ENCODE measurements at places on chromosomes 13 and 19.

DNA sequence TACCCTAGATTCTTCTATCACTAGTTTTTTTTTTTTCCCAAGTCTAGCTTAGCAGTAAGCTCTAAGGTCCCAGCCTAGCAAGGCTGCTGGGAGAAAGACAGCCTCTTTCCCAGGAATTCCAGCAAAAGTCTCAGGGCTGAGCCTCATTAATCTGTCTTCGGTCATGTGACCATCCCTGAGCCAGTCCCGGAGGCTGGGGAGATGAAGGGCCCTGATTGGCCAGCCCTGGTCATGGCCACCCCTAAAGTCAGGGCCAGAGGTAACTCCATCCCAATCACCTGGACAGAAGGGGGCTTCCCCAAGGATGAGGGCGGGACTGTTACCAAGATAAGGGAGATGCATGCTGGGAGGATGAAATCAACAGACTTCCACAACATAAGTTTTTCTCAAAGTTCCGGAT lies 43.3 kb downstream of the CCNE1 start:
- no peak for DNase-seq

DNA sequence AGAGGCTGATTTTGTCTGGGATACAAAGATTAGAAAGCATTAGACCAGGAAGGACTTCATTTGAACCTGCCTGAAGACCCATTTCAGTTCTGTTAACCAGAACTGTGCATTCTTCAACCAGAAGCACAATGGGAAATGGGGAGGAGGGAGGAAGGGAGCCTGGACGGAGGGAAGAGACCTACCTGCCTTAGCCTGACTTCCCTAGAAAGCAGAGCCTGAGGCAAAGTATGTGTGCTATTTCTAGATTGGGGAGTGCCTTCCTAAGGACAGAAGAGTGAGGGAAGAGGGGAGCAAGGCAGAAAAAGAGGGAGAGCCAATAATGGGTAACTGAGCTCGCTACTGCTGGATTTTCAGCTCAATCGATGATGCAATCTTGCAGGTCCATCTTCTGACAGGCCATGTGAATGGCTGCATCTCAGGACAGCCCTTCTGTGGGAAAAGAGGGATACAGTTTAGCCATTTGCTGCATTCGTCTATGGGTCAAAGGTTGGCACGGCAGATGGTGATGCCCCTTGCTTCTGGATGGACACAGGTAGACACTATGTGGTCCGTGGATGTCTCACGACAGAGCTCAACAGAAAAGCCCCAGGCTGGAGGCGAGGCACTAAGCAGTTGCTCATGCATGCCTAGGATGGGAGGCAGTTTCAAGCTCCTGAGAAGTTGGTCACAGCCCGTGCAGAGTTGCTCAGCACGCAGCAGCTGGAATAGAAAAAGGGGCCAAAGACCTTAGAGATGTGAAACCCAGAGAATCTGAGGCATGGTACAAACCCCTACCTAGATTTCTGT lies 78.8 kb upstream of the UBL3 start:
- no peak for DNase-seq

- DNase-seq, result peak; percentile 40
These were observed 597.4 kb upstream of the SLITRK1 start for GRCh38 chr13:84479656-84480055.

GRCh38 chr19:28504727-28505126 lies 708.2 kb downstream of the UQCRFS1 start:
- DNase-seq, result no peak

DNA sequence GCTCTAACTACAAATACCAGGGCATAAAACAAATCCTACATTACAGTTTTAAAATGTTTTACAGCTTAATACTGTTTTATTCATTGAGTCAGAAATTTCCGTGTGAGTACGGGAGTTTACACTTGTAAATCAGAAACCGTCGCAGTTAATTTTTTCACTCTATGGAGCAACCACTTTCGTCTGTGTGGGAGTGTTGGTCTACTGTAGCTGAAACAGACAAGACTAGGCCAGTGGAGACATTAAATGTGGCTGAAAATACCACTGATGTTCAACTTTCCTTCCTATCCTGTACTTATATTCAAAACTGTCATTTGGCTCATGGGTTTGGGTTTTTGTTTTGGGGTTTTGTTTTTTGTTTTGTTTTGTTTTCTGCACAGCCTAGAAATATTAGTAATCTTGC lies 268.7 kb downstream of the DCT start:
- DNase-seq, result peak; percentile 29

- peak; percentile 13 for DNase-seq
These were observed 528.4 kb downstream of the DCT start for GRCh38 chr13:93951108-93951507.

GRCh38 chr19:10920781-10921180 lies 7.7 kb downstream of the YIPF2 start:
- DNase-seq, result no peak

- DNase-seq, result no peak
These were observed 1.3 kb downstream of the ZNF433 start for GRCh38 chr19:12034198-12034597.

GRCh38 chr13:85771856-85772255 lies 27.4 kb downstream of the SLITRK6 start:
- DNase-seq, result peak; percentile 36

- DNase-seq, result no peak
These were observed 77.9 kb downstream of the SOX1 start for GRCh38 chr13:112144616-112145550.

GRCh38 chr13:98410612-98411011 lies 166.3 kb downstream of the STK24 start:
- DNase-seq, result peak; percentile 18

GRCh38 chr13:98489446-98490194 lies 87.3 kb downstream of the STK24 start:
- no peak for DNase-seq

DNA sequence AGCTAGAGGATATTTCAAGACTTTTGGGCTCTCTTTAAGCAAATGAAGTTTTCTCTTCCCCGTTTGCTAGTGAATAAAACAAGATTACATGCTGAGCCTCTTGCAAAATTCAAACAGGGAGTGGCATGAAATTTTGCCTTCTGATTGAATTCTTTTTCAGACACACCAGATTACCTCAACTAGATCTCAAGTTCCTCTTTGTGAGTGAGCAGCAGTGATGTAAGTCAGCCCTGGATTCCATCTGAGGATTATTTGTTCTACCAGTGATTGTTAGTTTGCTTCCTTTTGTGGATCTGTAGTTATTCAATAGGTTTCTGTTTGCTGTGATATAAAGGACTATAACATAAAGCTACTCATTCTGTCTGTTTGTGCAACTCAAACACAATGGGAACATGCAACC lies 407.7 kb downstream of the LMO7 start:
- DNase-seq, result peak; percentile 39

DNA sequence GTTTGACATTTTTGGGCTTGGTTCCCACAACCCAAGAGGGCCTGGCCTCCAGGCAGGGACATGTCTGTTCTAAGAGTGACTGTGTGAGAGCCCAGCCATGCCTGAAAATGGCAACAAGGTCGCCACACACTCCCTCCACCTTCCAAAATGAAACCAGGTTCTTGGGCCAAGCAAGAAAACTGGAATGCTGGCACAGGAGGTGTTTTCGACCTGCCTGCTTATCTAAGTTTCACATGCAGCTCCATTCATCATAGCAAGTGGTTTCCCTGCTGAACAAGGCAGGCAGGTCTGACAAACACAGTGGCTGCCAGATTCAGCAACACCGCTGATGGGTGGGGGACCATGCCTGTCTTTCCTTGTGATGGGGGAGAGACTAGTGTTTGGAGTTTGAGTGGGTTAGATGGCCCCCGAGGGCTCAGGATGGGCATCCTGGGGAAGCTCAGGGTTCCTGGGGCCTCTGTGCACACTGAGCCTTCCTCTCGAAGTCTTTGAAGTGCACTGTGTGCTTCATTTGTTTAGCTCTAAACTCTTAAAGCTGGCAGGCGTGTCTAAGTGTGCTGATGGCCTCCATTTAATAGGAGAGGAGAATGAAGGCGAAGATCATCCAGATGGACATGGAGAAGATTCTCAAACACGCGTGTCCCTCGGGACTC lies 17.9 kb upstream of the GAS6 start:
- DNase-seq, result no peak

DNA sequence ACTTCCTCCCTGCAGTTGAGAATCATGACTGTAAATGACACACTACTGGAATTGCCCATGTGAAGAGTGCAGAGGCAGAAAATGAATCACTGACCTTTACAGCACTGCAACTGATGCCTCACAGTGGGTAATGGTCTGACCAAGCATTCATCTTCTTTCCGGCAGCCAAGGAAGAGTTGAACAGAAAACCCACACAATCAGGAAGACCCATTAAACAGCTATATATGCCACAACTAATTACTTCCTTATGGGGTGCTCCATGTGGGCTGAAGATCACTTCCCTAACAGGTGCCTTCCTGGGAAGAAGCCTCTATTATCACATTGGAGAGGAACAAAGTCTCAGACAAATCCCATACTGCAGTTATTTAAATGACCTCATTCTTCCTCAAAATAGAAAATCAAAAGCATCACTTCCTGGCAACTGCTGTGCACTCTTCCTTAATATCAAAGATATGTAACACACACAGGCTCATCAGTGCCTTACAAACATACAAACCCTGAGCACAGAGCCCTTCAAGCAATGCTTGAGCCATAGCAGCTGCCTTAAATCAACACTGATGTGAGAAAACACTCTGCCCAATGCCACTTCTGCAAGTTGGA lies 45.8 kb downstream of the RUBCNL start:
- DNase-seq, result peak; percentile 67

GRCh38 chr13:70960841-70961443 lies 852.7 kb upstream of the KLHL1 start:
- DNase-seq, result peak; percentile 45

DNA sequence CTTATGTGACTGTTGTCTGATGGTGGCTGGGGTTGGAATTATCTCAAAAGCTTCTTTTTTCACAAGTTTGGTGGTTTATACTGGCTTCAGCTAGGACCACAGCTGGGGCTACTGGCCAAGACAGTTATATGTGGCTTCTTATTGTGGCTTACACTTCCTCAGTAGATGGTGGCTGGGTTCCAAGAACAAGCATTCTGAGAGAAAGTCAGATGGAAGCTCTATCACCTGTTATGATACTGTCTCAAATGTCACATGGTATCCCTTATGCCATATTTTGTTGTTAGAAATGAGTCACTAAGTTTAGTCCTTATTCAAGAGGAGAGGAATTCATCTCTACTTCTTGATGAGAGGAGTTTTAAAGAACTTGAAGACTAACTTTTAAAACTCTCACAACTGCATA lies 41.6 kb downstream of the NDFIP2 start:
- peak; percentile 85 for DNase-seq

- DNase-seq, result no peak
These were observed 231.4 kb downstream of the KLF12 start for GRCh38 chr13:73902847-73903246.

GRCh38 chr19:4581666-4582553 lies 22.4 kb upstream of the SEMA6B start:
- no peak for DNase-seq

GRCh38 chr13:66405908-66406802 lies 824.0 kb downstream of the PCDH9 start:
- DNase-seq, result peak; percentile 91

DNA sequence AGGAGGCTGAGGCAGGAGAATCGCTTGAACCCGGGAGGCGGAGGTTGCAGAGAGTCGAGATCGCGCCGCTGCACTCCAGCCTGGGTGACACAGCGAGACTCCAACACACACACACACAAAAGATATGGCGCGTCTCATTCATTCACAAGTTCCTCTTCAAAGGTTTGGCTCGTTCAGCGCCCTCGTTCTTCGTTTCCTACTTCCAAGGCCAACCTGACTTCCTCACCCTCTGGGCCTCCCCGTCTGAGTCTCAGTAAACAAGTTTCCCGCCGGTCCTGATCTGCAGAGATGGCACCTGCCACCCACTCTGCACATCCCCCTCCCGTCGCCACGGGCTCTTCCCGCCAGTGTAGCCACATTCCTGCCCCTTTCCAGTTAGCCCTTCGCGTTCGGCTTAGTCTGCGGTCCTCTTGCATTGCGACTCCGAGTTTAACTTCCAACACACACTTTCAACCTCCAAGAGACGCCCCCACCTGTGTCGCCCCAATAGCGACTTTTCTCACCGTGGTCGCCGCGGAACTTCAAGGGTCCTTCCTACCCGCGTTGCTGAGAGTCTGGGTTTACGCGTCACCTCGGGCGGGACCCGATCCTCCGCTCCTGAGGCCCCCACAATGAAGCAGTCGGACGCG lies 1.3 kb upstream of the BSG start:
- peak; percentile 34 for DNase-seq

- DNase-seq, result no peak
These were observed 58.4 kb upstream of the MTIF3 start for GRCh38 chr13:27508802-27509201.

DNA sequence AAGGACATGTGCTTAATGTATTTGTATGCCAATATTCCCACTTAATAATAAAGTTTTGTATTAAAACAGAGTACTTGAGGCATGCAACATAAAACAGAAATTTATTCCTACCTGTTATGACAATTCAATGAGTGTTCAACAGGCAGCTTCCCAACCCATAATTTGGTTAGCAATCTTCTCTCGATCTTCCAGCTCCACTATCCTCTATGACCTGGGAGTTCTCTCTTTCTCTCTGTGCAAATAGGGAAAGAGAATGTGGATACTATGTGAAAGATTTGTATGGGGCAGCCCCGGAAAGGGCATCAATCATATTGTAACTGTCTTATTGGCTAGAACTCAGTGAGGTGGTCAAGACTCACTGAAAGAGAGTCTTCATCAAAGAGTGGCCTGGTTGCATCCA lies 644.9 kb upstream of the PCDH20 start:
- no peak for DNase-seq

DNA sequence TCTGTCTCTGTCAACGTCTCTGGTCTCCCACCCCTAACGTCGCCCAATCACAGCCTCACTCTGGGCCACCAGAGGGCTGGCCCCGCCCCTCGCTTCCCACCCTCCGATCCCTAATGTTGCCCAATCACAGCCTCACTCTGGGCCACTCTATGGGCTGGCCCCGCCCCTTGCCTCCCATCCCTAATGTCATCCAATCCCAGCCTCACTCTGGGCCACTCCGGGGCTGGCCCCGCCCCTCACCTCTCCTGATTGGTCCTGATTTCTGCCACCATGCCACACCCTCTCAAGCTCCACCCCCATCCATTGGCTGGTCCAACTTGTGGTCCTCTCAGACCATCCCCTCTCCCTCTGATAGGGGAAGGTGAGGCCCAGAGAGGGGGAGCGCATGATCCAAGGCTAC lies 24.9 kb downstream of the CELF5 start:
- DNase-seq, result no peak

GRCh38 chr19:51760697-51761356 lies at the start of gene FPR2:
TSS of gene FPR2 (plus strand) at chr19:51761180. CDS start at chr19:51768659, 7,479 bp downstream.
- no peak for DNase-seq

- DNase-seq, result peak; percentile 88
These were observed 46.0 kb downstream of the C13orf46 start for GRCh38 chr13:113927661-113928581.

All from iris pigment epithelial cell (primary cell).